ENCODE measurements at places on chromosomes 6 and 20.

- no peak for DNase-seq
Measured at GRCh38 chr6:116090251-116090650, 10.4 kb upstream of the NT5DC1 start.

DNA sequence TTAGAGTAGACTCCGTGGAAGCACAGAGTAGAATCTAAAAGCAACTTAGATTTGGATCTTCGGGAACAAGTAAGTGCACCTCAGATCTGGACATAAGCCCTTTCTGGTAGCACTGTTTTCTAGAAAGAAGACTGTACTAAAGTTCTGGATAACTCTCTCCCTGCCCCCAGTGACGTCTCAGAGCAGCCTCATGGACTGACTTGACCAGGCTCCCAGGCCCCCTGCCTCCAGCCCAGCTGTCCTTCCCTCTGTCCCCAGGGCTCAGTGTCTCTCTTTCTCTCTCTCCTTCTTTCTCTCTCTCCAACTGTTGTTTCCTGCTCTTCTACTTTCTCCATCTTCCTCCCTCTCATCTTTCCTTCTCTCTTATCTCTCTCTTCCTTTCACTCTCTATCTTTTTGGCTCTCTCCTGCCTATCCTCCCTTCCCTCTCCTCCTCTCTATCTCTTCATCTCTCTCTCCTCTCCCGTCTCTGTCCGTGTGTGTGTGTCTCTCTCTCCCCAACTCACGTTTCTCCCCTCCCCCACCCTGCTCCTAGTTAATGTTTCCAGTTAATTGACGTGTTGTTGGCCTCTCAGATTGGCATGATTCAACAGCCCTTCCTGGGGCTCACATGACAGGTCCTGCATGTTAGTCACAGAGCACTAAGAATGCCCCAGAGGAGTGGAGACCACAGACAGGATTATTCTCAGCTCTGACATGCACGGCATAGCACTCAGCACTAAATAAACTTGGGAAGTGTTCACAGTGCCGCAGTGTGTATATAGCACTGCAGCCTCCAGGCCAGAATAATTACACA lies 180.4 kb upstream of the FOXQ1 start:
- no peak for DNase-seq

GRCh38 chr20:25364879-25365699 lies 25.5 kb downstream of the ABHD12 start:
- DNase-seq, result no peak

DNA sequence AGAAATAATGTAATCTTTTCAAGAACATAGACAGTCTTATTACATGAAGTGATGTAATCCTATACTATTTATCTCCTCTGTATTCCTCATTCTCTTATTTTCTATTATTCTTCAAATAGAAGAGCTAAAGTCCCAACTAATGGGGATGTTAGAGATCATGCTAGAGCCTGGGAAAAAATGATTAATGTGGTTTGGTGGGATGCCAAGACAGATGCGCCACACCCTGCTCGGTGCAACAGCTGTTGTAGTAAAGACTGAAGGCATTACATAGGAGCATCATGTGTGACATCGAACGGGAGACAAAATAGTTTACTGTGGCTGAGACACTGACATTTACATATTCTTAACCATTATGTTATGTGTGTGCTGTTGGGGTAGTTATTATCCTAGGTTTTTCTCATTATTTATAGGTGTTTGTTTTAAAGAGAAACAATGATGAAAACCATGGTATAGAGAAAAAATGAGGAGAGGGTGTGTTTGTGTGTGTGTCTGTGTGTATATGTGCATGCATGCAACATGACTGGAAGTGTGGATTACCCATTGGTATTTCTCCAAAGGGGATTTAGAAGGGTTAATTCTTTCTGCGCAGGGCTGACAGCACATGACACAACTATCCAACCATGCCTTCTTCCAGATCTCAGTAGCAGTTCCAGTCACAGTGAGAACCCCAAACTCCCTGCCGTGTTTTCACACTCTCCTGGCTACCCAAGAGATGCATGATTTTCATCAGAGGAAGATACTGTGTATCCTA lies 155.3 kb downstream of the EYA4 start:
- DNase-seq, result no peak

GRCh38 chr20:32638848-32639247 lies 34.9 kb downstream of the C20orf203 start:
- no peak for DNase-seq

- DNase-seq, result no peak
Measured at GRCh38 chr6:119442776-119443184, 93.2 kb upstream of the MAN1A1 start.

DNA sequence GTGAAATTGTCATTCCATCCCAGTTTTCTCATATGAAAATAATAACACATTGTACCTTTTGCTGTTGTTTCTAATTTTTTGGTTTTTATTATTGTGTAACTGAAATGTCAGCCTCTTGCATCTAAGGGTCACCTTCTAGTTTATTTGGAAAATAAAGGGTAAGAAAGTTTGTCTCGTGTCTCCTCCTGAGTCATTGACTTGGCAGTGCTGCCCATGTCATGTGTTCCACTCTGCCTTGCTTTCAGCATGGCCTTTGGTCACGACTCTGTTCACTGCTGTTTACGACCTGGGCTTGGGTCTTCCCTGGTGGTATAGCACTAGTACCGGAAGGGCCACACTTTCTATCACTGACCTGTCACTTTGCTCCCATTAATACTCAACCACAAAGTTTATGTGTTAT lies 171.4 kb upstream of the RSPO3 start:
- no peak for DNase-seq

DNA sequence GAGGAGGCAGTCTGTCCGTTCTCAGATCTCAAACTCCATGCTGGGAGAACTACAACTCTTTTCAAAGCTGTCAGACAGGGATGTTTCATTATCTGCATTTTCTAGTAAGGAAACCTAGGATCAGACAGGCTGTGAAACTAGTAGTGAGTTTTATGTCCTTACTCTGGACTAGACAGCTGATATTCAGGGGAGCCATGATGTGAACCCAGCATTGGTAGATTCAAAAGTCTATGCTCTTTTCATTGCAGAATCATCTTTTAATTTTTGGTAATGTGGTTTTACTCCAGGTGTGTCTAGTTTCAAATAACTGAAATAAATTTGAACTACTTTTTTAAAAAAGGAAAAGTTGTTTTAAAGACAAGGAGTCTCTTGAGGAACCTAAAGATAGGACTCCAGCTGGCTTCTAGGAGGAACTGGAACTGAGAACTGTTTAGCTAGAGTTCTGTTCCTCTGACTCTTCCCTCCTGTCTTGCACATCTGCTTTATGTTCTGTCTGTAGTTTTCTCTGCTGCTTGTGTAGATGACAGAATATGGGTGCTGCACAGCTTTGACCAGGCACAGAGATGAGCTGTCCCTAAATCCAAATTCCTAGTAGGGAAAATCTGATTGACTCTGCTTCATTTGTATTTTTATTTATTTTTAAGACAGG lies 27.8 kb upstream of the RNF144B start:
- no peak for DNase-seq

DNA sequence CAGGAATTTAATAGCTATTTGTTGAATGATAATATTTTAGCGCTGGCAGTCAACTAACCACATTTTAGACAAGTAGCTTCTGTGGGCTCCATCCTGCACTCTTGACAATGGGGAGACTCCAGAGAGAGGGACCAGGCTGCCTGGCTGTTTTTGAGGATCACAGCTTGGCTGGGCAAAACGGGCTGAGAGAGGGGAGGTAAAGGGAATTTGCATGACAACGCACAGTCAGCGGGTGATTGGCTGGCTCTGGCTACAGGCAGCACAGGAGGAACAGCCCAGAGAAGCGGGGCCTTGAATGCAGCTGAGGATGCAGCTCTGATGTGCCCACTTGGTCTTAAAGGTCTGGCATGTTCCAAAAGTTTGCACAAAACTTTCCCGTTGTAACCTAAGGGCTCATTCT lies 41.2 kb downstream of the LRFN2 start:
- no peak for DNase-seq

DNA sequence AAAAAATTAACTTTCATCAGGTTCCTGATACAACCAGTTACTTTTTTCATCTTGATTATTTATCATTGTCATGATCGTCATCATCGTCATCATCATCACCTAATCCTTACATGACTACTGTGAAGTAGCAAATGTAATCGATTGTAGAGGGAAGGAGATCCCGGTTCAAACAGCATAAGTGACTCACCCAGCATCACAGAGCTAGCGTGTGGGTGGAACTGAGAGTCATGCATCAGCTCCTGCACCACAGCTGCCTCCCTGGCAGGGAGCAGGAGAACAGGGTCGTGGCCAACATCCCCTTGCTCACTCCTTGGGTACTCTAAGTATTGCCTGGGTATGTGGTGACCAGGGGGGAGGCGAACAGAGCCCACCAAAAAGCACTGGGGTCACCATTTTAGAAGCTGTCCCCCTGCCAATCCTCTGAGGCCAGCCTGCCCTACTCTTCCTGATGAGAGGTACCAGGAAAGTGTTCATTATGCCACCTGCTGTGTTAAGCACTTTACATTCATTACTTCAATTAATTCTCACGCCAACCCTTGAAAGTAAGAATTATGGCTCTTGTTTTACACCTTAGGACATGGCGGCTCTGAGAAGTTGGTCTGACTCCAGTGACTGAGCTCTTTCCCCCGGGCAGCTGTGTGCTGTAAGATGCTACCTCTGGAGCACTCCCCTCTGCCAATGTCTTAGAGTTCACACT lies 425.2 kb downstream of the CD83 start:
- peak; percentile 84 for DNase-seq

GRCh38 chr6:43505718-43506117 lies 4.4 kb downstream of the LRRC73 start:
- no peak for DNase-seq

- DNase-seq, result no peak
Measured at GRCh38 chr6:41315943-41316620, 19.3 kb upstream of the NCR2 start.

DNA sequence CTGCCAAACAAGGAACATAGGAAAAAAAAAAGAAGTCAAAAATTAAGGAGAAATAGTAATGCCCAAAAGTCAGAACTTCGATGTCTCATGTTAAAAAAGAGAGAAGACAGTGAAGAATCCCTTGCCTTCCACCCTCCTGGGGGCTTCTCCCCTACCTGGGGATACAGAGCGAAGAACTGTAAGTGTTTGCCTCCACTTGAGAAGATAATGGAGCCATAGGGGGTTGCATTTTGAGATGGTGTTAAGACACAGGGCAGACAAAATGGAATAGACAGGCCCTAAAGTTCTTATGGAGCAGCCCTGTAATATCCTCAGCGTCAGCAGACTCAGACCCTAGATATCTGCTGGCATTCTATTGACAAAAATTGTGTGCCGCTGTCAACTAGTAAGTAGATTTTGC lies 222.2 kb upstream of the MAP3K7 start:
- no peak for DNase-seq

DNA sequence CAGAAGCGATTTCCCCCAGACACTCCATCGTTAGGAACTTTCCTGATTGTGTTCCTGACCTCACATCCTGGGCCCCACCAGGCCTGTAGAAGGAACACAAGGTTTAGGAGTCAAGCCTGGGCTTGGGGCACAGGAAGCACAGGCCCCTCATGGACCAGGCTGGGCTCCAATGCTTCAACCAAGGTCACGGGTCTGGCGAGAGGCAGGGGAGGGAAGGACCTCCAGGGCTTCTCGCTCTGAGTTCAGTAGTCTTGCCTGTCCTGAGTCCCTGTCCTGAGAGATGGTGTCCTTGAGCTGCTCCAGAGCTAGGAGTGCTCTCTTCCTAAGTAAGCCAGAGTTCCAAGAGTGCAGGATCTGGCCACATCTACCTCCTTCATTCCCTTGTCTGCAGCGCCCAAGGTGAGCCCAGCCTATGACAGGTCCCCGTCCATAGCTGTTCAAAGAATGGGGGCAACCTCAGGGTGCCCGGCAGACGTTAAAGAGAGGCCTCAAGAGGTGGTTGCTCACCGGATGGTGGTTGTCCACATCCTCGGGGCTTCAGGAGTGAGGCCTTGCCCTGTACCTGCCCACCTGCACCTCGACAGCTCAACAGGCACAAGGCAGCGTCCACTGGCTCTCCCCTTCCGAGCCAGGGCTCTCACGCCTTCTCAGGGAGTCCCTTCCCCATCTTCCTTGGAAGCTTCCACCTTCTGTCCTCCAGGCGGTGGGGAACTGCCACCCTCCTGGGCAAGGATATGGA lies 1.6 kb upstream of the TUBB1 start:
- DNase-seq, result no peak

GRCh38 chr20:47484303-47484702 lies 17.4 kb upstream of the NCOA3 start:
- no peak for DNase-seq

DNA sequence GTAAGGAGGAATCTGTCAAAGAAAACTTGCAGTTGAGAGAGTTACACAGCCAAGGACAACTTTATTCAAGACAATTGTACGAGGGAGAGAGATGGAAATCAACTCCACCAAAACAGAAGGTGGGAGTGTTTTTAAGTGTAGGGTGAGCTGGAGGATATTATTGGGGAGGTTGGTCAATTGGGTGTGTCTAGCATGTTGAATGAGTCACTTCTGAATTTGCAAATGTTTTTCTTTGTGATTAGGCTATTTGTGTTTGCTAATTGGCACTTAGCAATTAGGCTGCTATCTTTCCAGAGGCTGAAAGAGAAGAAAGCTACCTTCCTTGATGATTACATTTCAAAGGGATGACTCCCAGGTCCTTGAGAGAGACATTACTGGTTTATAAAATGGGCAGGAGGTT lies 441.1 kb downstream of the MEI4 start:
- DNase-seq, result no peak

GRCh38 chr6:144326393-144326792 lies 41.3 kb downstream of the UTRN start:
- DNase-seq, result no peak

DNA sequence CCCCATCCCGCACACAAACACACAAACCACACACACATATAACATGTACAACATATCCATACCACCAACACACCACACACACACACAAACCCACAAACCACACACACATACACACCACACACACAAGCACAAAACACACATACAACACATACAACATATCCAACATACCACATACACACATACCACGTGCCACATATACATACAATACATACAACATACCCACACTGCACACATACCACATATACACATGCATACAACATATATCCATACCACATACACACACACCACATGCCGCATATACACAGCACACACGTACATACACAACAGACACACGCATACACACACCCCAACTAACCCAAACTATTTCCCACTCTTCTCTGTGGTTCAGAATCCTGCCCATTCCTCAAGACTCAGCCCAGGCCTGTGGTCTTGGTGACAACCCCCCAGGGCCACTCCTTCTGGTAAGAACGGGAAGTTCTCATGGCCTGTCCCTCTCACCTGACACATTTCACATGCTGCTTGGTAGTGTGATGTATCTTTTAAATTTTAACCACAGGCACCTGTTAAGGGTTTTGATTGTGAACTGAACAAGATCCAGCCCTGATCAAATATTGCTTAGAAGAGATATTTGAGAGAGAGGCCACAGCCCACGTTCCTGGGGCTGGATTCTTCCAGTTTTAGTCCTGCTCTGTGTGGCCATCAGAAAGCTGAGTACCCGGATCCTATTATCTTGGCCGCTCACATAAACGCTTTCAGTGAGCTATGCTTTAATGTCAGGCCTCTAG lies 55.9 kb upstream of the KCNK16 start:
- DNase-seq, result no peak

All from head of caudate nucleus (tissue), 42 donors.